ENCODE measurements at places on chromosomes 5 and 9. TPM values are rescaled to one million over a fixed set of nuclear protein-coding genes. Genes with fewer than 3 reads are reported as not detected.

Gene UNC13B
- total RNA-seq: 0.84 TPM

Gene ATOSB
- 14.4 TPM for total RNA-seq

Gene PRR7
- 6.0 TPM for total RNA-seq

Gene FOXD4
- 0.23 TPM for total RNA-seq
